ENCODE measurements at places on chromosomes 7 and 10. TPM values are rescaled to one million over a fixed set of nuclear protein-coding genes. Genes with fewer than 3 reads are reported as not detected.

PLCE1 gene
- 0.20 TPM for polyA plus RNA-seq

DNA sequence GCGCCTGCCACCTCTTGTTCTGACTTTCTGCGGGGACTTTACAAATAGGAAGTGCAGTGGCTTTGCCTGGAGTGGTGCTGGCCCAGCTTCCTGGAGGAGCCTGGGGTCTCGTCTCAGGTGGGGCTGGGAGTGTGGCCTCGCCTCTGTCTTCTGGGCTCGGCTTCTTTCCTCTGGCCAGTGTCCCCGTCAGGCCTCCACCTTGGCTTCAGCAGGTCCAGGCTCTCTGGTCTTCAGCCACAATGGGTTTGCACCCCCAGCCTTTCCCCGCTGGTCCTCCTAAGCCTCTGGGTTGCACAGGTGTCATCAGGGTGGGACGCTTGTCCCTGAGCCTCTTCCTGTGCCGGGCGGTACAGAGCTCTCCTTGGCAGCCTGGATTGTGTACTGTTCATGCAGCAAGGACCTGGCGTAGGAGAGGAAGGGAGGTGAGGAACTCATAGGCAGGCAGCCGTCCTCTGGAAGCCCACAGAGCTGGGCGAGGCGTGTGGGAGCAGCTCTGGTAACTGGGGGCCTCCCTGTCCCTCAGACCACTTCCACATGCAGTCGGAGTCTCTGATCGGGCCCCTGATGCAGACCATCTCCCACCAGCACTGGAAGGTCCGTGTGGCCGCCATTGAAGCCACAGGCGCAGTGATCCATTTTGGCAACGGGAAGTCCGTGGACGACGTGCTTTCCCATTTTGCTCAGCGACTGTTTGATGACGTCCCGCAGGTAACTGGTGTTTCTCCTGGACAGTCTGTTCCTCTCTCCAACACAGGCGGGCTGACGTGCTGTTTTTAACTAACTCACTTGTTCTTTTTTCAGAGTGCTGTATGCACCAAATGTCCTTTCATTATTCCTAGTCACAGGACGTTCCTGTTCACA is 2.3 kb upstream of the PRKAR1B start:
- H3K4me3 ChIP-seq, result no peak overlapping the region
- peaks cover 17% of the 10 kb centered on the region for H3K4me1 ChIP-seq
- peaks cover 12% of the 10 kb centered on the region for H3K36me3 ChIP-seq
- H3K27ac ChIP-seq, result no peak overlapping the region
- no peaks in the 10 kb centered on the region for H3K27me3 ChIP-seq

TEX36 gene
- not detected for polyA plus RNA-seq

GRCh38 chr7:51727441-51727840 is 410.8 kb upstream of the COBL start:
- H3K4me3 ChIP-seq, result no peak overlapping the region
- no peaks in the 10 kb centered on the region for H3K4me1 ChIP-seq
- H3K27ac ChIP-seq, result no peak overlapping the region
- H3K27me3 ChIP-seq, result no peaks in the 10 kb centered on the region
- no peak for DNase-seq

GJD4 gene
- polyA plus RNA-seq, result not detected

ANXA7 gene
- 379 TPM for polyA plus RNA-seq

CDC14C gene
- not detected for polyA plus RNA-seq

DNA sequence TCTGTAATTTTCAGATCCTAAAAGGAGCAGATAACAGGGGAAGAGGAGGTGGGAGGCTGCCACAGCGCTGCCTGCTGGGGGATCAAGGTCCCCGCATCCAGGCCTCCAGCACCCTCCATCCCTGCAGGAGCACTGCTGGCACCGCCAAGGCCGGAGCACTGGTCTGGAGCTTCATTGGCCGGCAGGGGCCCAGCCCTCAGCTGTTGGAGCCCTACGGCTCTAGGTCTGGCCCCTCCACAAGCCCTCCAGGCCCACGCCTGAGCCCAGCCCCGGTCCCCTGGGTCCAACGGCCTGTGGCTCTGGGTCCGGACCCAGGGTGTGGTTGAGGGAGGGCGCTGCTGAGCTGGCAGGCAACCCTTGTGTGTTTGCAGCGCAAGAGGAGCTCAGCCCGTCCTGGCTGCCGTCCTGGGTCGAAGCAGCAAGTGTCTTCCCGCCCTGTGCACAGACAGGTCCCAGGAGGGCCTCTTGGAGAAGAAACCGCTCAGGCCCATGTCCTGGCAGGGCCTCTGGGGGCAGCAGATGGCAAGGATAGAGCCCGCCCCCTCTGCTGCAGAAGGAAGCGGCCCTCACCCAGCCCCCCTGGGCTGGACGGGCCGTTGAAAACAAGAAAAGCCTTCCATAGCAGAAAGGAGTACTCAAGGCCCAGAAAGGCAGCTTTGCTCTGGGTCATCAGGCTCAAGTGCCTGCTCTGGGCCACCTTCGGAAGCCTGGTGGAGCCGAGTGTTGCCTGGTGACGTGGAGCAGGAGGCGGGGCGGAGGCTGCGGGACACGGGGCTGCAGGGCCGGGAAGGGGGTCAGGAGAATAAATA is 54.3 kb upstream of the TNRC18 start:
- H3K36me3 ChIP-seq, result no peaks in the 10 kb centered on the region
- H3K27me3 ChIP-seq, result no peaks in the 10 kb centered on the region
- no peak for DNase-seq
- no peak overlapping the region for H3K27ac ChIP-seq

DNA sequence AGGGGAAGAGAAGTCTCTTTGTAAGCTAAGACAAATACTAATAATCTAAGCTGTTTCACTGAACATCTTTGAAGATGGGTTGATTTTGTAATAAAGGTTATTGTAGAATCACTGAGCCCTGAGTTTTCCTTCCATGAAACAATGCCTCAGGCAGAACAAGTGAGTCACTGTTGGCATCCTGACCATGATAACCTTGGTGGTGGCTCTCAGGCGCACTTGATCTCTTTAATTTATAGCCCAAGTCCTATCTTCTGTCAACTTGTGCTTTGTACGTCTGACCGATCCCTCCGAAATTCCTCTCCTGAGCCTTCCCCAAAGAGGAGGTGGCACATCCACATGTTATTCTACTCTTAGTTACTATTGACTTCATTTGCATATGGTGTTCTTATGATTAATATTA is 812.9 kb downstream of the REEP3 start:
- H3K36me3 ChIP-seq, result no peaks in the 10 kb centered on the region
- no peak overlapping the region for H3K27ac ChIP-seq
- H3K4me1 ChIP-seq, result no peaks in the 10 kb centered on the region

NUPR2 gene
- 1.3 TPM for polyA plus RNA-seq

GRCh38 chr10:105056413-105056812 is 415.3 kb downstream of the SORCS3 start:
- no peaks in the 10 kb centered on the region for H3K36me3 ChIP-seq
- H3K4me3 ChIP-seq, result no peak overlapping the region
- no peak overlapping the region for H3K27ac ChIP-seq
- no peaks in the 10 kb centered on the region for H3K4me1 ChIP-seq
- H3K27me3 ChIP-seq, result no peaks in the 10 kb centered on the region
- no peak for DNase-seq

- peaks cover 46% of the 10 kb centered on the region for H3K4me1 ChIP-seq
- H3K36me3 ChIP-seq, result no peaks in the 10 kb centered on the region
- no peak overlapping the region for H3K4me3 ChIP-seq
- no peak for DNase-seq
These were observed 2.8 kb upstream of the SVIL start for GRCh38 chr10:29637537-29637936.

SPDYE9 gene
- polyA plus RNA-seq, result not detected

GRCh38 chr7:134196439-134196838 is 69.3 kb downstream of the LRGUK start:
- H3K4me3 ChIP-seq, result no peak overlapping the region
- no peaks in the 10 kb centered on the region for H3K27me3 ChIP-seq
- DNase-seq, result no peak

SLC26A3 gene
- not detected for polyA plus RNA-seq

- no peaks in the 10 kb centered on the region for H3K27me3 ChIP-seq
- H3K4me3 ChIP-seq, result no peak overlapping the region
- DNase-seq, result no peak
These were observed 226.7 kb downstream of the EXOC4 start for GRCh38 chr7:133479456-133480065.

THSD7A gene
- polyA plus RNA-seq, result not detected

- no peaks in the 10 kb centered on the region for H3K4me1 ChIP-seq
- no peak overlapping the region for H3K27ac ChIP-seq
- H3K36me3 ChIP-seq, result peaks cover 11% of the 10 kb centered on the region
These were observed 87.5 kb upstream of the GATAD1 start for GRCh38 chr7:92359801-92360200.

- H3K27ac ChIP-seq, result no peak overlapping the region
- H3K4me3 ChIP-seq, result no peak overlapping the region
- no peaks in the 10 kb centered on the region for H3K4me1 ChIP-seq
- no peaks in the 10 kb centered on the region for H3K27me3 ChIP-seq
- no peaks in the 10 kb centered on the region for H3K36me3 ChIP-seq
- no peak for DNase-seq
These were observed 75.8 kb upstream of the IMMP2L start for GRCh38 chr7:111638078-111638477.

- H3K4me3 ChIP-seq, result no peak overlapping the region
- no peaks in the 10 kb centered on the region for H3K36me3 ChIP-seq
- H3K4me1 ChIP-seq, result no peaks in the 10 kb centered on the region
- no peak overlapping the region for H3K27ac ChIP-seq
These were observed 868.6 kb downstream of the GATA3 start for GRCh38 chr10:8923096-8923495.

DNA sequence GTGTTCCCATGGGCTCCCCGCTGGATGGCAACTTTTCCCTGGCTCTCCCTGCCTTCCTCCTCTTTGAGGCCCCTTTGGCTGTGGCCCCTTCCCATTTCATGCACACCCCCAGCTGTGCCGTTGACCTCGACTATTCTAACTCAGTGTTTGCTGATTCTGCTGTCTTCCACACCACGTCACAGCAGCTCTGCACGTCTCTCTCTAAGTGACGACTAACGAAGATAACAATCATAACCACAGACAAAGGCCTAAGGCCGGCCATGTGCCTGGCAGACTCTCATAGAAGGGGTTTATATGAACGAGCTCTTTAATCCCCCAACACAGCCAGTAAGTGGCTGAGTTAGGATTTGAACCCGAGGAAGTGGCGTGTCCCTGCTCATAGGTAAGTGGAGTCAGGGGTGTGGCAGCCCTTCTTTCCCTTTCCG is 151.5 kb upstream of the SHH start:
- H3K4me1 ChIP-seq, result no peaks in the 10 kb centered on the region
- no peak for DNase-seq
- H3K27me3 ChIP-seq, result no peaks in the 10 kb centered on the region

GRCh38 chr10:18059826-18060559 is 80.2 kb upstream of the CACNB2 start:
- H3K27me3 ChIP-seq, result no peaks in the 10 kb centered on the region
- H3K27ac ChIP-seq, result no peak overlapping the region
- no peak overlapping the region for H3K4me3 ChIP-seq
- H3K36me3 ChIP-seq, result no peaks in the 10 kb centered on the region
- no peak for DNase-seq

DNA sequence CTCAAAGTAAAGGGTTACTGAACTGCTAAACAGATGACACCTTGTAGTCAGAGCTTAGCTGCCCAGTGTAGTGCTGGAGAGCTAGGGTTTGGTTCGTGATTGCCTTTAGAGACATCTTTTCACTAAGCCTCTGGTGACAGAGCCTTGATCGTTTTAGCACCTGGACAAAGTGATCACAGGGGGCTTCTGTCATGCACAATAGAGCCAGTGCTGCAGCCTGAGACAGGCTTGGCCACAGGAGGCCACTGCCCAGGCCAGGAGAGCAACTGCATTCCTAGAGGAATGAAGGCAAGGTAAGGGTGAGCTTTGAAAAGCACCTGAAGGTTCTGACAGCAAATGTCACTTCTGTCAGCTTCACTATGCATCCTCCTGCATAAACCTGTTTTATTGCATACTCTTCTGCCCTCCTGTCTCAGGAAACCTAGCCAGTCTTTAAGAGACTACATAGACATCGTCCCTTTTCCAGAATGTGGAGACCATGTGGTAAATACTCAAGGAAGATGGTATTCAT is 122.9 kb downstream of the NPY start:
- peaks cover 9% of the 10 kb centered on the region for H3K4me1 ChIP-seq
- no peak overlapping the region for H3K4me3 ChIP-seq
- DNase-seq, result no peak
- H3K27ac ChIP-seq, result no peak overlapping the region

FAM131B gene
- not detected for polyA plus RNA-seq

DNA sequence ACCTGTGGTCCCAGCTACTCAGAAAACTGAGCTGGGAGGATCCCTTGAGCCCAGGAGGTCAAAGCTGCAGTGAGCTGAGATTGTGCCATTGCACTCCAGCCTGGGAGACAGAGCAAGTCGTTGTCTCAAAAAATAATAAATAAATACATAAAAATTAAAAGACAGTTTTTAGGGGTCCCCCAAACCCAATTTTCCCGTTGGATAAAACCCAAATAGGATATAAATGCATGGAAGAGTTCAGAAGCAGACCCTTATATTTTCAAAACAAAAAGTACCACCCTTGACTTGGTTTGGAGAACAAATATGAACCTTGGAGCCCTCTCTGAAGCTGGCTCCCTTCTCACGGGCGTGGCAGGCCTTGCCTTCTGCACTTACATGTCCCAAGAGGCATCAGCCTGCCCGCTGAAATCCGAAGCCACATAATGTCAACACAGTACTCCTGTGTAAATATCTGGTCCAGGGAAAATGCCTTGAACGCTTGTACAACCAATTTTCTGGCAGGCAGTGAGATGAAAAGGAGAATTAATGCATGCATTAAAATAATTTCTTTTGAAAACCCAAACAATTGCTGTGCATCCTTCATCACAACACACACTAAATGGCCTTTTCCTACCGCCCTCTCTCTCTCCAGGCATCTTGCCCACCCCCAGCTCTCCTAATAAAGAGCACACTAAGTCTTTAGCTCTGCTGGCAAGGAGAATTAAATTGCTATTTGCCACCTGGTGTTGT is 46.4 kb upstream of the PARD3 start:
- no peaks in the 10 kb centered on the region for H3K36me3 ChIP-seq
- no peaks in the 10 kb centered on the region for H3K4me1 ChIP-seq

- no peaks in the 10 kb centered on the region for H3K27me3 ChIP-seq
- H3K4me1 ChIP-seq, result no peaks in the 10 kb centered on the region
- DNase-seq, result no peak
- no peak overlapping the region for H3K27ac ChIP-seq
These were observed 16.6 kb downstream of the GNAI1 start for GRCh38 chr7:80151274-80151665.

- no peaks in the 10 kb centered on the region for H3K27me3 ChIP-seq
- no peaks in the 10 kb centered on the region for H3K4me1 ChIP-seq
- H3K27ac ChIP-seq, result no peak overlapping the region
- DNase-seq, result no peak
- no peaks in the 10 kb centered on the region for H3K36me3 ChIP-seq
- no peak overlapping the region for H3K4me3 ChIP-seq
These were observed 16.0 kb downstream of the AFAP1L2 start for GRCh38 chr10:114388275-114388674.

GRCh38 chr7:20797042-20797461 is 10.4 kb upstream of the SP8 start:
- H3K27me3 ChIP-seq, result peaks cover 52% of the 10 kb centered on the region
- peak overlapping the region; percentile 43 for H3K4me3 ChIP-seq
- H3K36me3 ChIP-seq, result no peaks in the 10 kb centered on the region
- H3K27ac ChIP-seq, result no peak overlapping the region
- DNase-seq, result no peak

- DNase-seq, result no peak
- H3K36me3 ChIP-seq, result no peaks in the 10 kb centered on the region
- H3K27me3 ChIP-seq, result peaks cover 4% of the 10 kb centered on the region
- H3K27ac ChIP-seq, result no peak overlapping the region
- H3K4me3 ChIP-seq, result no peak overlapping the region
- H3K4me1 ChIP-seq, result no peaks in the 10 kb centered on the region
These were observed 3.2 kb downstream of the FRMD4A start for GRCh38 chr10:14327527-14327926.

SYT15B gene
- not detected for polyA plus RNA-seq

All from CD4-positive, alpha-beta memory T cell (primary cell).